Breast epithelium (tissue), 4 donors: ENCODE measurements at places on chromosomes 5 and 9. TPM values are rescaled to one million over a fixed set of nuclear protein-coding genes. Genes with fewer than 3 reads are reported as not detected.

DNA sequence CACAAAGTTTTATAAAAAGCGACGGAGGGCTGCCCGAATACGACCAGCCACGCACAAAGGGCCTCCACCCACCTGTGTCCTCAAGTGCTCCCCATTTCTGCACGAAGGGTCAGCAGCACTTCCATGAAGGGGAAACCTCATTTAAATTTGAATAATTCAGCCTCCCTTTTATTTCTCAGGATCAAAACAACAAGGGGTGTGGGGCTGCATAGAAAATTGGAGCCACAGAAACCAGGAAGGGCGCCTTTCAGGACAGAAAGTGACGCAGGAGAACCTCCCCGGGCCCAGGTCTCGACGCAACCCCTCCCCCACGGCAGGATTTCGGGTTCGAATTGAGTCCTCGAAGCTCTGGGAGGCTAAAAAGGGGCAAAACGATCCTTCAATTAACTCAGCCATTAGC is 2.1 kb downstream of the NRARP start:
- DNase-seq: no peak

DDX4 gene
- total RNA-seq: not detected

GRCh38 chr5:90477621-90478215 is 3.1 kb downstream of the POLR3G start:
- no peak for DNase-seq

GRCh38 chr5:71633255-71634155 is 46.4 kb downstream of the MCCC2 start:
- DNase-seq: no peak

GRCh38 chr9:101055516-101055915 is 27.0 kb downstream of the PLPPR1 start:
- no peak for DNase-seq

DNA sequence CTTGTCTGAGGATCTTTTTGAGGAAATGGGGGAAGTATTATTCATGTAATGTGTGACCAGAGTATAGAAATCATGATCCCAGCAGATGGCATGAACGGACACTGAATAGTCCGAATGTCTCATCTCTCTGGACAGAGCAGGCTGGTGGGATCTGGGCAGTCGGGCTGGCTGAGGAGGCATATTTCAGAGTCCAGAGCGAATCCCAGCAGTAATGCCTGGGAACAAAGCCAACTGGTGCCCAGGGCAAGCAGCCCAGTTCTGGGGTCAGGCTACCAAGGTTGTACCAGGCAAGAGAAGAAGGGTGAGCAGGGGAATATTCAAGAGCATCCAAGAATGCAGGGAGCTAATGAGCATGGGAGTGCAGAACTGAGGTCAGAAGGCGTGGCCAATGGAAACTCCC is 306.4 kb downstream of the ZSWIM6 start:
- DNase-seq: no peak

DNA sequence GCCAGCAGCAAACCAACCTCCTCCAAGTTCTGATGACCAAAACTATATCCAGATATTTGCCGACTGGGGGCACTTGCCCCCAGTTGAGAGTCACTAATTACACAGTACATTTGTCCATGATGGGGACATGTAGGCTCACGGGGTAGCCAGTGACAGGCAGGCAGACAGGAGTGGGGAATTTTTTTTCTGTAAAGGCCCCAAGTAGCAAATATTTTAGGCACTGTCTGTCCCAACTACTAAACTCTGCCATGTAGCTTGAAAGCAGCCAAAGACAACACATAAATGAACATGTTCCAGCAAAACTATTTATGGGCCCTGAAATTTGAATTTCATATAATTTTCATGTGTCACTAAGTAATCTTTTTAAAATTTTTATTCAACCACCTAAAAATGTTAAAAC is 80.7 kb downstream of the GRIA1 start:
- DNase-seq: no peak

DNA sequence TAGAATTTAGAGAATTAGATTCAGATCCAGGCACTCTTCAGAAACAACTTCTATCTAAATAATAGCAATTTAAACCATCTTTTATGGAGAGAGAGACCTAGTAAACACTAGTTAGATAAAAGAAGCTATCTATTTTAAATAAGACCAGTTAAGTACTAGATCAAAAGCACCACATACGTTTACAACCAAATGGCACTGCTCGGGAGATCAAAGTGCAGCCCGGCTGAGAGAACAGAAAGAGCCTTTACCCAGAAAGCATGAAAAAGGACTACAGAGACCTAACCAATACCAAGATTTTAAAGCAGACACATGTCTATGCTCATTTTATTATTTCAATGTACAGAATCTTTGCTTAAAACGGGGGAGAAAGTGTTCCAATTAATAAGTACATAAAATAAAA is 30.8 kb downstream of the LIX1 start:
- no peak for DNase-seq

DNA sequence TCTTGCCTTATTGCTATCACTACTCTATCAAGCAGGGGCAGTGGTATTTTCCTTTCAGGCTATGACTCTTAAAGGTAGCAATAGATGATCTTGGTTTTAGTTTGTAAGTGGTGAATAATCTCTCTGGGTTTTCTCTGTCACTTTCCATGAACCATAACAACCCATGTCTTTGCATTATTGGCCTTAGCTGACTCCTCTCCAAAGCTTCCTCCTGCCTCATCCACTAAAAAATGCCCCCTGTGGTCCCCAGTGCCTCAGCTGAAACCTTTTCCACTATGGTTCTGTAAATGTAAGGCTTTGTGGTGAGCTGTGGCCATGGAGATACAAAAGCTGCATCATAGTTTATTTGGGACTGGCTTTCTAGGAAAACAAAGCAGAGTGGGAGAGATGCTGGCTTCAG is 128.8 kb downstream of the GPBP1 start:
- DNase-seq: no peak

- no peak for DNase-seq
These were observed 27.1 kb upstream of the TEX10 start for GRCh38 chr9:100379862-100380261.

DNA sequence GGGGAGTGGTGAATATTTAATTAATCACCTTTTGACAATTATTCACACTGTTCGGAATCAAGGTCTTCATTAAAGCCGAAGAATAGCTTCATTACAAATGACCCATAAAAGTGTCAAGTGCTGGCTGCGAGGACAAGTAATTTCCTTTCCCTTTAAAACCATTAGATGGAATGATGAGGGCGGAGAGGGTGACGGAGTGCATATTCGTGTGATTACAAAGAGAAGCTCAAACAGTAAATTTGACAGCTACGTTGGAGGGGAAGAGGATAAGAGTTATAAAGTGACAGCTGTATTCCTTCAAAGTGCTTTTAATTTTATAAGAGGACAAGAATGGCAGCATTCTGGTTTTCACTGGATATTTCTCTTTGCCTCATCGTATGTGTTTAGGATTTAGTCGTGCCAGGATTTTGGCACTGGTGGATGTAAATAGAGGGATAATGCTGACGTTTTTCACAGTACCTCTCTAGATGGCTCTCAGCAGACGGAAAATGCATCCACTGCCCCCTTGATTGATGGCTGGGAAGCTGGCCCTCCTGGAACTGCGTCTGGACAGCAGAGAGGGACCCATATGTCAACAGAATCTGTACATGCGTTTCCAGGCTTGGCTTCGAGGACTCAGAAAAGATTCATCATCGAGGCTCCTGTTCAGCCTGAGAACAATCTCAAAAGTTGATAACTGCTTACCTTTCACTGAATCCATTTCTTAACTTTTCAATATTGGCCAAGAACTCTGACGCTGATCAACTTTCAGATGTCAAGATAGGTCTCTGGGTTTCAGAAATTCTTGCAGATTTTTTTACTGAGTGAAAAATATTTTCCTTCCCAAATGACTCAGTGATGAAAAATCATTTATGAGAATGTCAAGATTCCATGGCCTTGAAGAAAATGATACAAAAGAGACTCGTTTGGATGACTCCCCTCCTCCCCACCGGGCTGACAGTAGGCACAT is 50.4 kb upstream of the IRX2 start:
- DNase-seq: no peak

DNA sequence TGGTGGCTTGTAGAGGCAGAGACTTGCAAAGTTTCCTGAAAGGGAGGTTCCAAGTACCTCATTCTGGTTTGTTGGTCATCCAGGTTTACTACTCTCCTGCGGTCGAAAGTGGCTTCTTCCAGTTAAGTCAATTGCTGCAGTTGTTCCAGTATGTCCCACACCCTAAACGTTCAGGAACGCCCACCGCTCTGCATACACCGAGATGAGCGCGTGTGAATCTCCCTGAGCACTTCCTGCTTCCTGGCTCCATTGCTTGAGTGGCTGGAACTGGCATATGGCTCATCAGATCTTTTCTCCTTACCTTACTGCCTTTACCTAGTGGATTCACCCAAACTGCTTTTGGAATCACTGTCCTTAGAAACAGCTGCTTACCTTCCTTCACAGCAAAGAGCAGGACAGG is 59.1 kb upstream of the GLIS3 start:
- DNase-seq: no peak

OTP gene
- 0.15 TPM for total RNA-seq

FIBCD1 gene
- total RNA-seq: not detected

SOHLH1 gene
- total RNA-seq: not detected

GRCh38 chr9:100939636-100940035 is 88.9 kb upstream of the PLPPR1 start:
- DNase-seq: no peak

CCNI2 gene
- not detected for total RNA-seq

DNA sequence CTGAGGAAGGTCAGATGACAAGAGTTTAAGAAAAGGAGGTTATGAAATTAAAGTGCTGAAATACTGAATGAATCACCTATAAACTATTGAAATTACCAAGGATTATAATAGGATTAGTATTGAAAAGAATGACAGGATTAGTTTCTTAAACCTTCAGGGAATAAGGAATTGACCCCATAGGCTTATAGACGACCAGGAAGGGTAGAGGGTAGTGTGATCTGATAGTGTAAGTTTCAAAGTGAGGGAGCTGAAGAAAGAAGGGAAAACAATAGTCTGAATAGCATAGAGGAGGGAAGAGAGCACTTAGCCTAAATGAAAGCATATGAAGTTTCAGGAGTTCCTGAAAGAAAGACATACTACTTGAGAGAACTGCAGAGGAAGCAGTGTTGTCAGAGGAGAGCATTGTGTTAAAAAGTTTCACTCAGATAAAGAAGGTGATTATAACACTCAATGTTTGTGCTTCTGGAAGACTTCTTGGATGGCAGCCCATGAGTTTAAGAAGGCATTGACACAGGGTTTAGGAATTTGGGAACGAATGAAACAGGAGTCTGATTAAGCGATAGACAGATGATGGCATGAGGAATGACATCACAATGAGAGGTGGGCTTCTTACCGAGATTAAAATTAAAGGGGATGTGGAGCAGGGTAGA is 557.9 kb upstream of the GRAMD2B start:
- no peak for DNase-seq

IL9 gene
- total RNA-seq: not detected

RANBP6 gene
- total RNA-seq: 16.1 TPM

DNA sequence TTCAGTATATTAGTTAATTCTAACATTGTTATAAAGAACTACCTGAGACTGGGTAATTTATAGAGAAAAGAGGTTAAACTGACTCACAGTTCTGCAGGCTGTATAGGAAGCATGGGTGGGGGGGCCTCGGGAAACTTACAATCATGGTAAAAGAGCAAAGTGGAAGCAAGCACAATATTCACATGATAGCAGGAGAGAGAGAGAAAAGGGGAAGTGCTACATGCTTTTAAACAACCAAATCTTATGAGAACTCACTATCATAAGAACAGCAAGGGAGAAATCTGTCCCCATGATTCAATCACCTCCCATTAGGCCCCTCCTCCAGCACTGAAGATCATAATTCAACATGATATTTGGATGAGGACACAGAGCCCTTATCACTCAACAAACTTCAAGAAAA is 324.9 kb downstream of the ZNF608 start:
- DNase-seq: no peak

PGM5 gene
- total RNA-seq: 30.8 TPM

SLC34A3 gene
- total RNA-seq: not detected

TMEM215 gene
- not detected for total RNA-seq

SIT1 gene
- total RNA-seq: 1.2 TPM

GRCh38 chr9:86126998-86127972 is 27.9 kb upstream of the GOLM1 start:
- DNase-seq: peak; percentile 85

DNA sequence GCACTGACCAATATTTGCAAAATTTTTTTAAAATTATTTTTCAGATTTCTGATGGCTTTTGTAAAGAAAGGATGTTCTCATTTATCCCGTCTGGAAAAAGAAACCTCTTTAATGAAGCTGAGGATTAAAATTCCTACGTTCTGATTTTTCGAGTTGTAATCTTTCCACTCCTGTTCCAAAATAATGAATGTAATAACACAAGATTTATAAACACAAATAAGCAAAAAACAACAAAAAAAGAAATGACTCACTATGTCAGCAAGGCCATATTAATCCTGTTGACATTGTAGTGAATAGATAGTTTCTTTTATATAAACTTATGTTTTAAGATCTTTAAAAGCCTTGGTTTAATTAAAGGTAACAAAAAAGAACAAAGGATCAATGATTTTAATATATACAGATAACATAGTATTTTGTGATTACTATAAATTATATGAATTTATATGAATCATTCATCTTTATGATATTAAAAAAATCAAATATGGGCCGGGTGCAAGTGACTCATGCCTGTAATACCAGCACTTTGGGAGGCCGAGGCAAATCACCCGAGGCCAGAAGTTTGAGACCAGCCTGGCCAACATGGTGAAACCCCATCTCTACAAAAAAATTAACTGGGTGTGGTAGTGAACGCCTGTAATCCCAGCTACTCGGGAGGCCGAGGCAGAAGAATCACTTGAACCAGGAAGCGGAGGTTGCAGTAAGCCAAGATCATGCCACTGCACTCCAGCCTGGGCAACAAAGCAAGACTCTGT is 336.6 kb upstream of the DAB2 start:
- DNase-seq: no peak

EQTN gene
- 0.98 TPM for total RNA-seq

IRX4 gene
- total RNA-seq: 2.6 TPM

- peak; percentile 34 for DNase-seq
These were observed 41.6 kb upstream of the FCN1 start for GRCh38 chr9:134959126-134959970.

- no peak for DNase-seq
These were observed 35.6 kb downstream of the ADRA1B start for GRCh38 chr5:159951834-159952233.

PRLR gene
- total RNA-seq: 78.0 TPM

DNA sequence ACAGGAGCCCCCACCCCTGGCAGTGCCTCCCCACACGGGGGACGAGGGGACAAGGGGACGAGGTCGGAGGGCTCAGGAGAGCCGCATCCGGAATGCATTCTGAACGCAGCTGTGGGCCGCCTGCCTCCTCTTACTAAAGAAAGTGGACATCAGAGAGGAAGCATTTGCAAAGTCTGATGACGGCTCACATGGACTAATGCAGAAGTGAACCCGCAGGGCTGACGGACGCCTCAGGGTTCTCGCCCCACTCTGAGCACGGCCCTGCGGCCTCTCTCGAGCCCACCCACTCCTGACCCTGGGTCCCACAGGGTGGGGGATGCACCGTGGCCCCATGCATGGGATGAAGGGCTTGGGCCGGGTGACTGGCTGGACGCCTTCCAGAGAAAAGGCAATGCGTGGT is 5.9 kb downstream of the LPCAT1 start:
- peak; percentile 45 for DNase-seq

SUSD3 gene
- total RNA-seq: 52.4 TPM

TAS2R1 gene
- total RNA-seq: not detected

- no peak for DNase-seq
These were observed 68.4 kb upstream of the RPS23 start for GRCh38 chr5:82346399-82347165.

GRCh38 chr5:61447780-61448495 is 115.9 kb downstream of the ZSWIM6 start:
- DNase-seq: no peak
